Esophagus squamous epithelium (tissue), 5 donors: ENCODE measurements at places on chromosomes 11 and 22.

- no peak for DNase-seq
These were observed 4.2 kb upstream of the LRRC32 start for GRCh38 chr11:76674517-76675400.

DNA sequence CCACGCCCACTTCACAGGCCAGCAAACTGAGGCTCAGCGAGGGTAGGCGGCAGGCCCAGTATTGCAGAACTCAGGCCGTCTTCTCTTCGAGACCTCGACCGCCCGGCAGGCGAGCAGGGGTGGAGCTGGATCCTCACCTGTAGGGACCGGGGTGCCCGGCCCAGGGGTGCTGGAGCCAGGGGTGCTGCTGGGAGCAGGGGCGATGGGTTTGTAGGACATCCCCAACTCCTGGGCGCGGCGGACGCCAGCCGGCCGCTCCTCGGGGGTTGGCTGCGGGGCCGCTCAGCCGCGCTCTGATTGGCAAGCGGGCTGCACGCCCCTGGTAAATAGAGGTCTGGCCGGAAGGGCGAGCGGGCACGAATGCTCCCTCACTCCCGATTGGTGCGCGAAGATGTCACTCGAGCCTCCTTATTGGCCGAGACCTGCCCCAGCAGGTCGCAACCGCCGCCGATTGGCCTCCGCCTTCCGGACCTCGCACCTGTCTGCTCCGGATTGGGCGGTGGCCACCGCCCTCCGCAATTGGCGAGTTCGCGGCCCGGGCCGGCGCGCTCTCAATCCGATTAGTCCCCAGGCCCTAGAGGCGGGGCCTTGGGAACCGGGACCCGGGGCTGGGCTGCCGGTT lies at the start of gene CDK2AP2:
CDK2AP2 (minus strand) TSS at position 299 of the 622 bp plus-strand sequence; CDS start at position 219, 80 bp downstream.
- peak; percentile 95 for DNase-seq

DNA sequence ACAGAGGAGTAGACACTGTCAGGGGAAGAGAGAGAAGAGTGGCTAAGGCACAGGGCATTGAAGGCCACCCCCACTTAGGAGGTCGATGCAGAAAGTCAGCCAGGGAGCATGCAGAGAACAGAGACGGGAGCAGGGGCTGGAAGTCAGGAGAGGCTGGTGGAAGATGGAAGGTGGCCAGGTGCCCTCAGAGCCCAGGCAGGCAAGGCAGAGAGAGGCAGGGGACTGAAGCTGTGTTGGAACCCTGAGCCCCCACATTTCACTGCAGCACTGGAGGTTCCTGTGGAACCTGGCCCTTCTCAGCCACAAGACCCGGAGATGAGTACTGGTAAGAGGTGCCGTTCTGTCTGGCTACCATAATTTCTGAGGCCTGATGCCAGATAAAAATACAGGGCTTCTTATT lies 238.3 kb upstream of the NCAM1 start:
- no peak for DNase-seq

- DNase-seq = no peak
These were observed 92.2 kb downstream of the ELP4 start for GRCh38 chr11:31601635-31602282.

- DNase-seq = no peak
These were observed 1.4 kb downstream of the TNNI2 start for GRCh38 chr11:1839924-1840779.

GRCh38 chr11:86495351-86495750 lies 120.7 kb downstream of the CCDC81 start:
- no peak for DNase-seq

- no peak for DNase-seq
These were observed 15.8 kb downstream of the CDKN1C start for GRCh38 chr11:2869561-2870427.

- no peak for DNase-seq
These were observed 16.8 kb downstream of the TRMU start for GRCh38 chr22:46352276-46352675.

GRCh38 chr11:73652856-73653559 lies 6.6 kb downstream of the PLEKHB1 start:
- no peak for DNase-seq

- DNase-seq = no peak
These were observed 859 bp upstream of the FGF19 start for GRCh38 chr11:69704508-69705253.

- no peak for DNase-seq
These were observed 47.8 kb upstream of the ALX4 start for GRCh38 chr11:44357711-44358110.

DNA sequence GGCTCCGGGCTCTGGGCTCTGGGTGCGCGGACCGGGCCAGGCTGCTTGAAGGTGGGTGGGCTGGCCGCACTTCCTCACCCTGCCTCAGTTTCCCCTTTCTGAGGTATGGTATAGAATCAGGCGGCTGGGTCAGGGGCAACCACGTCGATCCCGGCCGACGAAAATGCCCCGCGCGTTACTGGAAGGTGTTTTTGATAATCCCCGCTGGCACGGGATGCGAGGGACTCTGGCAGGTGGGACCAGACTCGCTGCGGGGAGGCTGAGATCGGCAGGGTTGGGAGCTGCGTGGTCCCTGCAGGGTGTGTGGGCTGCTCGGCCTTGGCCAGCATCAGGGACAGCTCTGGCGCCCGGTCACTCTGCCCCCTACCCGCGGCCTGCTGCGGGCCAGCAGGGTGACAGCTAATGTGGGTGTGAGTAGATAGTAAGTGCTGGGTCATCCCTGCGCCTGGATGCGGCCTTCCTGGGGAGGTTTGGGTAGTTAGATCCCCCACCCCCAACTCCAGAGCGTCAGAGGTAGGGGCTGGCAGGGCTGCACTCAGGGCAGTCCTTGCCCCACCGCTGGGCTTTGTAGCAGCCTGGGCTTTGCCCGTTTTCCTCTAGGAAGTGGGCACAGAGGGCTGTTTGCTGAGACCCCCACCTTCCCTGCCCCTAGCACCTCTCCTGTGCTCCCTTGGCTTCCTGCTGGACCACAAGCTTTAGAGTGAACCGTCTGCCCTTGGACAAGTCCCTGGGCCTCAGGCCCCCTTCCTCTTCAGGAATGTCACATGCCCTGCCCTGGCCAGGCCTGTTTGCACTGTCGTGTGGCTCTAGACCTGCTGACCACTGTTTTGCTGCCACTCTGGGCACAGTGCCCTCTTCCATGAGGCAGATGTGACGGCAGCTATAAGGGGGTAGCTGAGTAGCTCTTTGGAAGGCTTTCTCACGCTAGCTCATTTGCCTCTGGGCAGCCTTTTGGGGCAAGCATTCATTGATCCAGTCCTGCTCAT lies 579 bp downstream of the TANGO2 start:
- no peak for DNase-seq

DNA sequence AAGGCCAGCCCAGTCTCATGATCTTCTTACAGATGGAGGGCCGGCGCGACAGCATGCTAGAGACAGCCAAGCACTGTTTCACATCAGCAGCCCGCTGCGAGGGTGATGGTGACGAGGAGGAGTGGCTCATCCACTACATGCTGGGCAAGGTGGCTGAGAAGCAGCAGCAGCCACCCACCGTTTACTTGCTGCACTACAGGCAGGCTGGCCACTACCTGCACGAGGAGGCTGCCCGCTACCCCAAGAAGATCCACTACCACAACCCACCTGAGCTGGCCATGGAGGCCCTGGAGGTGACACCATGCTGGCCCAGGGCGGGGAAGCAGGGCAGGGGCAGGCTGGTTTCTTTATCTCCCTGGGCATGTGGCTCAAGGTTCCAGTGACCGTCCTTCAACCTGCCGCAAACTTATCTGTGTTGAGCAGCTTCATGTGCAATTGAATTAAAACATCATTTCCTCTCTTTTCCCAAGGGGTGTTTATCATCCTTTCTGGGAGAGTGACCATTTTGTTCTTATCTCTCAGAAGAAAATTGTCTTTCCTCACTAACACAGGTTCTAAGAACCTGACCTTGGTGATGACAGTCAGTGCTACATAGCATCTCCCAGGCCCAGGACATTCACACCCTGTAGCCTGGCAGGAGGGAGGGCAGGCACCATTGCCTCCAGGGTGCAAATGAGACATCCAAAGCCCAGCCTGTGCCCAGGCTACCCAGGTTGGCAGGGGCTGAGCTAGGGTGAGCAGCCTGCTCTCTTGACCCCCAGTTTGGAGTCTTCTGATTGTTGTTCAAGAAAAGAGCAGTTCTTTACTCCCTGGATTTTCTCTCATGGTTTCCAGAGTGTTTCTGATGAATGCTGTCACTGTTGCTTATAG lies 80.7 kb downstream of the CABIN1 start:
- no peak for DNase-seq

GRCh38 chr11:45664376-45665205 lies 831 bp downstream of the CHST1 start:
- DNase-seq = no peak

GRCh38 chr11:62264004-62264403 lies 6.0 kb upstream of the SCGB2A2 start:
- DNase-seq = no peak

- DNase-seq = no peak
These were observed 84.1 kb downstream of the C22orf31 start for GRCh38 chr22:28977481-28977971.

DNA sequence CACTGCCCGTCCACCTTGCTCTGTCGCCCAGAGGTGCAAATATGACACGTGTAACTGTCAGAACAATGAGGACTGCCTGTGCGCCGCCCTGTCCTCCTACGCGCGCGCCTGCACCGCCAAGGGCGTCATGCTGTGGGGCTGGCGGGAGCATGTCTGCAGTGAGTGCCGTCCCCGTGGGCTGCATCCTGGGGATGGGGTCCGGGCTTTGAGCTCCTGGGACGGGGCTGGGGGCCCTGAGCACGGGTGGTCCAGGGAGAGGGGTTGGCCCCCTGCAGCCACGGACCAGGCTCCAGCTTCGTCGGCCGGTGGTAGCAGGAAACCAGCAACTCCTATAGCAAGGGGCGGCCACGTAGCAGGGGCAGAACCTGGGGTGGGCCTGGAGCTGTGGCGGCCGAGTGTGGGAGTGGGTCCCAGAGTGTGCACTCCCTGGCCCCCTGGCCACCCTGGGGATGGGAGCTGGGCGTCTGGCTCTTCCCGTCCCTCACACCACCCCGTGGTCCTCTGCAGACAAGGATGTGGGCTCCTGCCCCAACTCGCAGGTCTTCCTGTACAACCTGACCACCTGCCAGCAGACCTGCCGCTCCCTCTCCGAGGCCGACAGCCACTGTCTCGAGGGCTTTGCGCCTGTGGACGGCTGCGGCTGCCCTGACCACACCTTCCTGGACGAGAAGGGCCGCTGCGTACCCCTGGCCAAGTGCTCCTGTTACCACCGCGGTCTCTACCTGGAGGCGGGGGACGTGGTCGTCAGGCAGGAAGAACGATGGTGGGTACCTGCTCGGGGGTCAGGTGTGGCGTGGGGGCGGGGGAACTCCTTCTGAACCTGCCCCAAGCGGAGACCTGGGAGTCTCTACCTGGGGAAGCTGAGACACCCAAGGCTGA lies 10.1 kb downstream of the MUC2 start:
- no peak for DNase-seq

DNA sequence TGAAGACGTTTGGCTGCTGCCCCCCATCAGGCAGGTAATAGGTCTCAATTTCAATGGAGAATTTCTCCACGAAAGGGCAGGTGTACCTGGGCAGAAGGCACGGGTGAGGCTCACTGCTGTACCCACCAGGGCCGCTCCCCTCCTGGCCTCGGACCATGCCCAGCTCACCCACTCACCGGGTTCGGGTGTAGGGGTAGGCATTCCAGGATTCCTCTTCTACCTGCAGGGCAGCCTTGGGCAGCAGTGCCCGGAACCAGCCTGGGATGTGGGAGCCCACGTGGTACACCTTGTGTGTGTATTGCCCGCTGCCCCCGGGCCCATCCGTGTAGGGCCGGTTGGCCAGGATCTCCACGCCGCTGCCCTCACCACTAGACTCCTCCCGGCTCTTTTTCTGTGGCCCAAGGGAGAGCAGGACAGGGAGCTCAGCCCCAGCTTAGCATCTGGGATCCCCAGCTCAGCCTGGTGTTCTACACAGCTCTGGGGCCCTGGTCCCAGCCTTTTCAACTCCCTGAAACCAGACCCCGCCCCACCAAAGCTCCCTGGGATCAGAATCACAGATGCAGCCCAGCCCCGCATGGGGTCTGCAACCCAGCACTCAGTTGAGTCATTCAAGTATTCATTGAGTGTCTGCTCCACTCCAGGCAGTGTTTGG lies 2.7 kb downstream of the PITPNM1 start:
- DNase-seq = no peak

DNA sequence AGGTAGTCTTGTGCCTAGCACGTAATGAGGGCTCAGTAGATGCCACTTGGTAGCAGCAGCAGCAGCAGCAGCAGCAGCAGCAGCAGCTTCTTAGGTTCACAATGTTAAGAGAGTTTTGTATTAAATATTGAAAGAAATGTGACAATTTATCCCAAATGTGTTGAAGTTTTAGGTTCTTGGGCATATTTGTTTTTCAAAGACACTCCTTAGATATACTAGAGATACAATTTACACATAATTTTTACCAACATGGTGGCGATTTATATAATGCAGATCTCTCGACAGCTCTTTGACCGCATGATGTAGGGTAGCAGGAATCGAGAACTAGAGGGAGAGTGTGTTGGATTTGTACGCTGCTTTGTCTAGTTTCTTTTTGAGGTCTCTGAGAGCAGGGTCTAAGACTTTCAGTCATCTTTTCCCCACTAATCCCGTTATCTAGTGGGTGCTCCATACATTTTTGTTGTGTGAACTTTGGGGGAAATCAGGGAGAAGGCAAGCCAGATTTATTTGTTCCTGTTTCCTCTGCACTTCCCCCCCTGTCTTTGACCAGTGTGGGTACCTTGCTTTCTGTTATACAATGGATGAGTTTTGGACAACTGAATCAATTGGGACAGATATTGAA lies 1.4 kb downstream of the FDX1 start:
- DNase-seq = no peak

- no peak for DNase-seq
These were observed 4.2 kb downstream of the RAB3IL1 start for GRCh38 chr11:61912991-61913698.

GRCh38 chr11:46522682-46523281 lies 71.0 kb downstream of the AMBRA1 start:
- DNase-seq = no peak

GRCh38 chr11:123833095-123833494 lies 26.9 kb upstream of the OR6M1 start:
- DNase-seq = no peak

DNA sequence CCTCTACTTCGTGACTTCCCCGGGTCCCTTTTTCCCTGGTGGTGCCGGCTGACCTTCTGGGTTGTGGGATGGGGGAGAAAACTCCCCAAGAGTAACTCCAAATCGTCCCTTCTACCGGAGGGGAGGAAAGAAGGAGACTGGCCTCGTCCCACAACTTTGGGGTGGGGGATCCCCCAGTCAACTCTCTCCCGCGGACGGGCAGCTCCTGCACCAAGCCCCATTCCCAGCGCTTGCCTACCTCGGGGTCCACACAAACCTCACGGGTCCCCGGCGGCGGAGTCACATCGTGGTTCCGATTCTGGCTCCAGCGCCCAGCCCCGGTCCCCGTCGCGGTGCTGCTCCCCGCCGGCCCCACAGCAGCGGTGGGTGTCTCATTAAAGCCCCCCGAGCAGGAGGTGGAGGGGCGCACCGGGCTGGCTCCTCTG lies 317 bp downstream of the BDNF start:
- no peak for DNase-seq

GRCh38 chr11:46677169-46677568 lies 23.2 kb downstream of the ARHGAP1 start:
- no peak for DNase-seq

DNA sequence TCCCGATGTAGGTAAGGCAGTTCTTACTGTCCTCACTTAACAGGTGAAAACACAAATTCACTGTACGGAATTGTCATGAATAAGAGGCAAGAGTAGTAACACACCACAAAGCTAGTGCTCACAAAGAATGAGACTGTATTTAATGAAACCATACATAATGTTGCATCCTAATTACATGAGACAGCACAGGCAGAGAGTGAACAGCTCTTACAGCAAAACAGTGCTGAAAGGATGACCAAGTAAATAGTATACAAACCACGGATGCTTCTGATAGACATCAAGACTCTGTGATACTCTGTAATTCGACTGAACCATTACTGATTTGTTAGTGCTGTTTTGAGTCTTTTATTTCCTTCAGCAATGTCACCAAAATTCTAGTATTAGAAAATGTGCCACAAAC lies 282.3 kb downstream of the TTC28 start:
- DNase-seq = no peak
